Activated T-helper 1 cell treated with anti-CD3 and anti-CD28 coated beads, Interleukin-12 subunit alpha, Interleukin-12 subunit beta, Interleukin-2, Interleukin-4 antibody, amounts not matched to agents 30 ng/mL and 10 ng/mL and 1 ng/mL, durations not matched to agents 14 hours and 24 hours and 36 hours (primary cell): ENCODE measurements at places on chromosomes 2 and 18. TPM values are rescaled to one million over a fixed set of nuclear protein-coding genes. Genes with fewer than 3 reads are reported as not detected.

DNA sequence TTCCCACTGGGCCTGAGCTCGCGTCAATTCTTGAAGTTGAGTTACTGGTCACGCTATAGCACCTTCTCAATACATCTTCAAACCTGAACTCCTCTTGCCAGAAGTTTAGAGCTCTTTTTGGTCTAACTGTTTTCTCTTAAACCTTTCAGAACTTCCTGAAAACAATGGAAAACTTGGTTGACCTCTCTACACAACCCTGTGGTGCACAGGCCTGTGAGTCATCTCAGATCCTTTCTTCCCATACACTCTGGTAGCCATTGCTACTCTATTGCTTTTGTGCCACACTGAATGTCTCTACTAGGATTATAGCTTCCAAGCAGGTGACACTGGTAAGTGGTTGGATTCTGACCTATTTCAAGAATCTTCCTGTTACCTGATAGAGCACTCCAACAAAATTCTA, 321.5 kb upstream of the FSIP2 start:
- no peaks in the 10 kb centered on the region for H3K27me3 ChIP-seq
- DNase-seq, result no peak
- no peaks in the 10 kb centered on the region for H3K36me3 ChIP-seq
- H3K4me1 ChIP-seq, result no peaks in the 10 kb centered on the region

The SGO2 gene
- 20.5 and 20.9 TPM in 2 replicates for total RNA-seq

DNA sequence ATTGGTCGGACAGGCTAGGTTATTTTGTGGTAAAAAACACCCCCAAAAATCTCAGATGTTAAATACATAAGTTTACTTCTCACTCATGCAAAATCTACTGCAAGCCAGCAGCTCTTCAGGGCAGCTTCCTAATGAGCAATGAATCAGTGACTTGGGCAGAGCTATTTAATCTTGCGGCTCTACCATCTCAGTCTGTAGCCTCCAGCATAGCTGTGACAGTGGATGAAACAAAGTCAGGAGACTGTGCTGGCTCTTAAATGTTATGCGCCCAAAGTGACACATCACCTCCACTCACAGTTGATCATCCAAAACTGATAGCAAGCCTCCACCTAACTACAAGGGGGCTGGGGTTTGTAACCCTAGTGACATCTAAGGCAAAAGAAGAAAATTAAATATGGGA, 571.9 kb downstream of the METTL4 start:
- no peaks in the 10 kb centered on the region for H3K36me3 ChIP-seq
- no peak overlapping the region for H3K4me3 ChIP-seq
- H3K27me3 ChIP-seq, result no peaks in the 10 kb centered on the region
- DNase-seq, result no peak

GRCh38 chr2:27735263-27735904, 36.1 kb upstream of the MRPL33 start:
- peaks cover 26% of the 10 kb centered on the region for H3K4me1 ChIP-seq
- H3K4me3 ChIP-seq, result peak overlapping the region; percentile 63
- peak overlapping the region; percentile 48 for H3K27ac ChIP-seq
- peak; percentile 33 for DNase-seq
- H3K36me3 ChIP-seq, result no peaks in the 10 kb centered on the region
- H3K27me3 ChIP-seq, result no peaks in the 10 kb centered on the region

GRCh38 chr2:133814890-133815289, 246.6 kb upstream of the NCKAP5 start:
- no peaks in the 10 kb centered on the region for H3K4me1 ChIP-seq
- peaks cover 6% of the 10 kb centered on the region for H3K27me3 ChIP-seq
- no peaks in the 10 kb centered on the region for H3K36me3 ChIP-seq
- no peak overlapping the region for H3K27ac ChIP-seq

- H3K27me3 ChIP-seq, result peaks cover 10% of the 10 kb centered on the region
- no peaks in the 10 kb centered on the region for H3K36me3 ChIP-seq
- DNase-seq, result no peak
- H3K27ac ChIP-seq, result no peak overlapping the region
- H3K4me1 ChIP-seq, result peaks cover 12% of the 10 kb centered on the region
Observed at GRCh38 chr2:216615298-216616082, 17.7 kb upstream of the IGFBP2 start.

DNA sequence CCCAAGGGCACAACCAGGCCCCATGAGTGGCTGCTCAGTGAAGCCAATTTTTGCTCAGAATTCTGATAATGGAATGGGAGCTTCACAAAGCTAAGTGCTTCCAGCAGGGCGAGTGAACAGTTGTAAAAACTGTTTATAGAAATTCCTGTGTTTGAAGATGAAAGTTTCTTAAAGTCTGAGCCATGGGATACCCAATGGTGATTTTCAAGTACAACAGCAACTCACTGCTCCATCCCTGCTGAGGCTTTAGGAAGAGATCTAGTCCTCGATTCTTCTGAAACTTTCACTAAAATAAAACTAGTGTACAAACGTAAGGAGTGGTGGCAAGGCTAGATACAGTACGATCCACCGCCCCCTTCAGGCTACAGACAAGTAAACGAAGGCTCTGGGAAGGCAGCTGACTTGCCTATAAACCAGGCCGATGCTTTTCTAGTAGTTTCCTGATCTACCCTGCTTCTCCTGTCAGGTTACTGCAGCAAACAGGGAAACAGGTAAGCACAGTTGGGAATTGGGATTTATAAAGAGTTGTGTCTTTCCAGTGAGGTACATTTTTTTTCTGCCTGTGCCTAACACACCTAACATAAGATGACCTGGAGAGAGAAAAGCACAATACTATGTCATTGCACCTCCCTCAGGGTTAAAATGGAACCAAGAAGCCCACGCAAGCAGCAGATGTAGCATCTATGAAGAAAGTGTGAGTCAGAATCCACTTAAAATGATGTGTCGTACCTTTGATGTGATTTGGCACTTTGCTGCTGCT, 108.7 kb downstream of the UXS1 start:
- peak overlapping the region; percentile 38 for H3K4me3 ChIP-seq
- no peaks in the 10 kb centered on the region for H3K36me3 ChIP-seq
- H3K27me3 ChIP-seq, result no peaks in the 10 kb centered on the region
- H3K27ac ChIP-seq, result peak overlapping the region; percentile 76

DNA sequence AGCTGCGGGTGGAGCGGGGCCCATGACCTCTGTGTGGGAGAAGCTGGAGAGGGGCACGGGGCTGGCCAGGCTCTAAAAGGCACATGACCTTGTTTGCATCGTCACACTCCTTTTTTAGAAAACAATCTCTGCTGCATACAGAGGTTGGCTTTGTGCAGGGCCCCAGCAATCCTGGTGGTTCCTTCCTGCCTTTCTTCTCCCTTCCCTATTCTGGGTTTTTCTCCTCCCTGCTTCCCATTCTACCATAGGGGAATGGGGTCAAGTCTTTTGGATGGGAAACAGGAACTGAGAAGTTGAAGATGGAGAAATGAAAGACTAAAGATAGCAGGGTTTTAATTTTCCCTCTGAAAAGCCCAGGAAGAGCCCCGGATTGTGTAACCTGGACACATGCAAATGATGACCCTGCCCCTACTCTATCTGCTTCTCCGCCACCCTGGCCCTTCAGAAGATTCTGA, 53.9 kb downstream of the ASAP2 start:
- no peak overlapping the region for H3K27ac ChIP-seq
- H3K36me3 ChIP-seq, result no peaks in the 10 kb centered on the region
- DNase-seq, result no peak
- peaks cover 12% of the 10 kb centered on the region for H3K27me3 ChIP-seq
- no peaks in the 10 kb centered on the region for H3K4me1 ChIP-seq

- no peak for DNase-seq
- peak within 1 kb of the TSS; percentile 99 for H3K27ac ChIP-seq
- peaks cover 12% of the 10 kb centered on the region for H3K27me3 ChIP-seq
- peaks cover 43% of the 10 kb centered on the region for H3K4me1 ChIP-seq
- H3K36me3 ChIP-seq, result peaks cover 6% of the 10 kb centered on the region
- H3K4me3 ChIP-seq, result peak within 1 kb of the TSS; percentile 94
Observed at GRCh38 chr2:239400596-239401066, at the start of gene HDAC4. TSS of gene HDAC4 (minus strand) at chr2:239401020. CDS start at chr2:239352699, 48,321 bp downstream.

DNA sequence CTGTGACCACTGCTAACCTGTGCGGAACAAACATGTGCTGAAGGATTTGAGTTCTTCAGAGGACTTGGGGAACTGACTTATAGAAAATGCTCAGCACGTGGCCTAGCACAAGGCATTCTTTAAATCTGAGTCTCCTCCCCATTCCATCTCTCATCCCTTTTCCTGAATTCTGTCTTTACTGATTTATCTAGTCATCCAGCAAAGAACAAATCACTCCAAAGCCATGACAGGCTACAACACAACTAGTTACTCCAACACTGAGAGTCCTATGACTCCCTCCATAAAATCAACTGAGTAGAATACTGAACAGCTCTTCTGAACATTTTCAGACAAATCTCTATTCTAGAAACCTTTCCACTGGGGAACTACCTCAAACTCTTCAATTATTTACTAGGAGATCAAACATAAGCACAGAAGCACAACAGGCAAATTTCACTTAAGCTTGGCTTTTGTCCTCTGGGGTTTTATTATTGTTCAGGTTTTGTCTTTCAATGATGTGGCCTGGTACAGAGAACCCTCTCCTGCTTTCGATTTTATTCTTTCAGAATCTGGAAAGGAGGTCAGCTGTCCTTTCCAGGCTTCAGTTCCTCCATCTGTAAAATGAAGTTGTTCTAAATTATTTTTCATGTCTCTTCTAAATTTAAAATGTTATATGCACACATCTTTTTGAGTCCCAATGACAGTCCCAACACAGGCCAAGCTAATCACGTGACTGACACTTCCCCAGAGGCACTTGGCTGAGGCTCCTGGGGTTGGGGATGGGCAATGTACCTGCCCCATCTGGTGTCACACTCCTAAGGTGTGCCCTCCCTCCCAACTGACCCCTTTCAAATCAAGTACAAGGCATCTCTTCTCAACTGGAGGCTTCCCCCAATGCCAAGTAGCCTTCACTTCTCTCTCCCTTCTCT, 31.8 kb downstream of the RNU4ATAC start:
- H3K36me3 ChIP-seq, result no peaks in the 10 kb centered on the region
- no peak overlapping the region for H3K27ac ChIP-seq
- DNase-seq, result no peak
- H3K4me3 ChIP-seq, result no peak overlapping the region

- no peak overlapping the region for H3K27ac ChIP-seq
- no peaks in the 10 kb centered on the region for H3K36me3 ChIP-seq
- H3K27me3 ChIP-seq, result peaks cover 2% of the 10 kb centered on the region
- no peaks in the 10 kb centered on the region for H3K4me1 ChIP-seq
Observed at GRCh38 chr18:28855524-28855923, 678.6 kb upstream of the CDH2 start.

The CAB39 gene
- 168 and 170 TPM in 2 replicates for total RNA-seq

The GALNT13 gene
- total RNA-seq, result not detected in 2 replicates

- no peaks in the 10 kb centered on the region for H3K36me3 ChIP-seq
- no peak overlapping the region for H3K4me3 ChIP-seq
- H3K27me3 ChIP-seq, result no peaks in the 10 kb centered on the region
- no peaks in the 10 kb centered on the region for H3K4me1 ChIP-seq
- no peak overlapping the region for H3K27ac ChIP-seq
Observed at GRCh38 chr2:59665021-59665420, 888.4 kb downstream of the BCL11A start.

DNA sequence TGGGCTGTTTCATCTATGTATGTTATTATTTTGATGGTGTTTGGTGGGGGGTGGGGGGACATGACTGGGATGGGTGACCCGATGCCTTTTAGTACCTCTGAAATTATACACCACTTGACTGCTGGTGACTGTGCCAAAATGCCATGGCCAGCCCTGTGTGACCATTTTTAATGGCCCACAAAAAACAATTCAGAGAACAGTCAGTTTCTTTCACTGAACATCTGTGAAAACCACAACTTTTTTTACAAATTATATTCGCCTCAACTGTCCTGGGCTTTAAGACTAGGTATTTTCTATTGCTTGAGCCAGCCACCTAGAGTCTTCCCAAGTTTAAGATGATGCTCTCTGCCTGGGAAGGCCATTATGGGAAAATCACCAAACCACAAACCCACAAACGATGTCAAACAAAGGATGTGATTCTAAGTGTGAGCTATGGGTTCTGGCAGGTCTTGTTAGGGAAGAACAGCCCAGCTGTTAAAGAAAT, 33.9 kb downstream of the FN1 start:
- DNase-seq, result no peak
- no peaks in the 10 kb centered on the region for H3K36me3 ChIP-seq
- H3K4me3 ChIP-seq, result no peak overlapping the region
- peaks cover 10% of the 10 kb centered on the region for H3K27me3 ChIP-seq
- no peaks in the 10 kb centered on the region for H3K4me1 ChIP-seq
- no peak overlapping the region for H3K27ac ChIP-seq

The FEV gene
- not detected in 2 replicates for total RNA-seq

- H3K36me3 ChIP-seq, result no peaks in the 10 kb centered on the region
- H3K4me1 ChIP-seq, result no peaks in the 10 kb centered on the region
- no peak overlapping the region for H3K4me3 ChIP-seq
- H3K27me3 ChIP-seq, result no peaks in the 10 kb centered on the region
- H3K27ac ChIP-seq, result no peak overlapping the region
- no peak for DNase-seq
Observed at GRCh38 chr2:204655626-204656025, 110.4 kb downstream of the PARD3B start.

DNA sequence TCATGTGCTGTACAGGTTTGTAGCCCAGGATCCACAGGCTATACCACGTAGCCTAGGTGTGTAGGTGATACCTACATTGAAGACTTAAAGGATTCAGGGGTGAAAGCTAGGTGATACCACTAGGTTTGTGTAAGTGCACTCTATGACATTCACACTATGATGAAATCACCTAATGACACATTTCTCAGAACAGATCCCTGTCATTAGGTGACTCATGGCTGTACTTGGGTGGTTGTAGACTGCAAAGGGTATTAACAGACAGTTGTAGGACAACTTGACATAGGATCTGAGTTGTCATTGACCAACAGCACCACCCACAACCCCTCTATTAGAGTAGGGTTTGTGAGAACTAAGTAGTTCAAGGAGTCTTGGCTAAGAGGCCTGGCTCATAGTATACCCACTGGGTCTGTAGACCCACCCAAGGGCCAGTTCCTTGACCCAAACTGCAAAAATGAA, 27.7 kb upstream of the SMCHD1 start:
- no peak for DNase-seq
- peak overlapping the region; percentile 29 for H3K27ac ChIP-seq
- H3K4me1 ChIP-seq, result peaks cover 18% of the 10 kb centered on the region
- H3K27me3 ChIP-seq, result no peaks in the 10 kb centered on the region
- H3K4me3 ChIP-seq, result no peak overlapping the region

The STAT4 gene
- 57.4 and 62.1 TPM in 2 replicates for total RNA-seq

The ANKRD29 gene
- not detected in 2 replicates for total RNA-seq

- no peaks in the 10 kb centered on the region for H3K36me3 ChIP-seq
- DNase-seq, result no peak
- no peak overlapping the region for H3K4me3 ChIP-seq
- no peaks in the 10 kb centered on the region for H3K27me3 ChIP-seq
- H3K27ac ChIP-seq, result no peak overlapping the region
Observed at GRCh38 chr2:57602733-57603132, 443.9 kb upstream of the VRK2 start.

The DUSP11 gene
- total RNA-seq, result 42.1 and 42.4 TPM in 2 replicates

- H3K27ac ChIP-seq, result peak overlapping the region; percentile 4
- H3K4me3 ChIP-seq, result peak overlapping the region; percentile 77
- H3K36me3 ChIP-seq, result peaks cover 2% of the 10 kb centered on the region
Observed at GRCh38 chr2:120312860-120313694, 32.9 kb upstream of the INHBB start.

DNA sequence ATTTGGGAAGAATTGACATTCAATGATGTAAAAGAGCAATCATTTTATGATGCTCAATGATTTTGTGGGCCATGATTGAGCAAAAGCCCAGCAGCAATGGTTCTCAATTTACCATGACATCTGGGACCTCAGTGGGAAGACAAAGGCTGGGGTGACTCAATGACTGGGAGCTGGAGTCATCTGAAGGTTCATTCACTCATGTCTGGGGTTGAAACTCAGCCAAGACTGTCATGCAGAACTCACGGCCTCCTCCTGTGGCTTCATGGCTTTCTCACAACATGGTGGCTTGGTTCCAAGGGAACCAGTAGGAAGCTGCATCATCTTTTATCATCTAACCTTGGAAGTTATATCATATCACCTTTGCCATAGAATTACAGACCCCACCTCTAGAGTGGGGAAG, 45.1 kb upstream of the CD226 start:
- no peaks in the 10 kb centered on the region for H3K27me3 ChIP-seq
- no peak overlapping the region for H3K4me3 ChIP-seq
- DNase-seq, result no peak
- H3K4me1 ChIP-seq, result peaks cover 11% of the 10 kb centered on the region
- H3K36me3 ChIP-seq, result peaks cover 52% of the 10 kb centered on the region

The XIRP2 gene
- total RNA-seq, result not detected in 2 replicates

The GRHL1 gene
- 1.4 and 1.5 TPM in 2 replicates for total RNA-seq
